ENCODE measurements at places on chromosomes 11 and 22.

GRCh38 chr11:62953811-62954210 is 31.0 kb downstream of the SLC22A6 start:
- DNase-seq = no peak

- peak; percentile 69 for DNase-seq
Measured at GRCh38 chr11:62602141-62603071, 741 bp upstream of the MTA2 start.

GRCh38 chr22:23889620-23890019 is 4.6 kb upstream of the MIF start:
- no peak for DNase-seq

GRCh38 chr11:35105319-35106079 is 33.5 kb upstream of the CD44 start:
- no peak for DNase-seq

- no peak for DNase-seq
Measured at GRCh38 chr11:17154409-17155159, 53.2 kb downstream of the PIK3C2A start.

- DNase-seq = peak; percentile 86
Measured at GRCh38 chr11:124070915-124071622, 29.9 kb upstream of the OR10G7 start.

- DNase-seq = no peak
Measured at GRCh38 chr11:65445604-65446445, 23.2 kb downstream of the NEAT1 start.

DNA sequence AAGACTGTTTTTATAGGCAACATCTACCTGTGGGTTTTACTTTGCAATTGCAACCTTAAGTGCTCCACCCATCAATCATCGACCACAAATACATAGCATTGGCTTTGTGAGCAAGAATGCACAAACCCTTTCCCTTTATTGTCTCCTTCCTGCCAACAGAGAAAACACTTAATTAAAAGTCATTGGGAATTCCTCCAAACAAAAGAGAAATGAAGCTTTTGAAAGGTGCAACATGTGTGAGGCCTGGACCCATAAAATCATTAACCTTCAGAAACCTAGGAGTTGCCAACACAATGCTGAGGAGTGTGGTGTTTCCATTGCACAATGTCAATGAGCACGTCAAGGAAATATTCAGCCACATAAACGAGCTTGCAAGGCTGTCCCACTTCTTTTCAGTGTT is 223.2 kb downstream of the BLID start:
- no peak for DNase-seq

DNA sequence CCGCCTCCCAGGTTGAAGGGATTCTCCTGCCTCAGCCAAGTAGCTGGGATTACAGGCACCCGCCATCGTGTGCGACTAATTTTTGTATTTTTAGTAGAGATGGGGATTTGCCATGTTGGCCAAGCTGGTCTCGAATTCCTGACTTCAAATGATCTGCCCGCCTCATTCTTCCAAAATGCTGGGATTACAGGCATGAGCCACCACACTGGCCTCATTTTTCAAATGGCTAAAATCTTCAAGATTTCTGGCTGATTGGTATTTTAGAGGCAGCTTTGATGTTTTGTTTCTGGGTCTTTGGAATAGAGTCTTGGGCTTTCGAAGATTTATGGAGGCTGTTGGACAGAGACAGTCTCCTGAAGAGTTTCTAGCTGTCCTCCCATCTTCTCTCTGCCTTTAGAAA is 5.8 kb upstream of the SLC3A2 start:
- DNase-seq = no peak

DNA sequence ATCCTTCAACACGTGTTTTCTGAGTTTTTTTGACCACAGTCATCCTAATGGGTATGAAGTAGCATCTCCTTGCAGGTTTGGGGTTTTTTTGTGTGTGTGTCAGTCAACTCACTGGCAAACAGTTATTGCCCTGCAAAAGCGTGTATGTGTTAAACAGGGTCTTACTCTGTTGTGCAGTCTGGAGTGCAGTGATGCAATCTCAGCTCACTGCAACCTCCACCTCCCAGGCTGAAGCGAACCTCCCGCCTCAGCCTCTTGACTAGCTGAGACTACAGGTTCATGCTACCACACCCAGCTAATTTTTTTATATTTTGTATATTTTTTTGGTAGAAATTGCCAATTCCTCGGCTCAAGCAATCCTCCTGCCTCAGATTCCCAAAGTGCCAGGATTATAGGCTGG is 15.4 kb downstream of the CELSR1 start:
- no peak for DNase-seq

DNA sequence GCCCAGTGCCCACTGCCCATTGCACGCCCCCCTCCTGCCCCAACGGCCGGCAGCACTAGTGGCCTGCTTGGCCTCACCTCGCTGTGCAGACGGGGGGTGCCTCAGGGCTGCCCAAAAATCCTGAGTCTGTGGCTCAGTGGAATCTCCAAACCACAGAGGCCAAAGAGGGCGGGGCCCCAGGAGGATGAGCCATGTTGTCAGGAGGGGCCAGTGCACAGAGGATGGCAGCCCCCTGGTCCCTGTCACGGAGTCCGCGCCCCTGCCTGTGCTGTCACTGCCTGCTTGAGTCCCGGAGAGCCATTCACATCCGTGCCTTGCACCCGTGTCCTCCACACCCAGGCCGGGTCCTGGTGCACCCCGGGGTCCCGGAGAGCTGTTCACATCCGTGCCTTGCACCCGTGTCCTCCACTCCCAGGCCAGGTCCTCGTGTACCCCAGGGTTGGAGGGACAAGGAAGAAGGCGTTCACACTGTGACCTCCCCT is 36.4 kb upstream of the MUC5AC start:
- no peak for DNase-seq

- no peak for DNase-seq
Measured at GRCh38 chr11:111645657-111646316, 43.5 kb downstream of the SIK2 start.

GRCh38 chr11:133600786-133601185 is 68.5 kb upstream of the OPCML start:
- DNase-seq = no peak

DNA sequence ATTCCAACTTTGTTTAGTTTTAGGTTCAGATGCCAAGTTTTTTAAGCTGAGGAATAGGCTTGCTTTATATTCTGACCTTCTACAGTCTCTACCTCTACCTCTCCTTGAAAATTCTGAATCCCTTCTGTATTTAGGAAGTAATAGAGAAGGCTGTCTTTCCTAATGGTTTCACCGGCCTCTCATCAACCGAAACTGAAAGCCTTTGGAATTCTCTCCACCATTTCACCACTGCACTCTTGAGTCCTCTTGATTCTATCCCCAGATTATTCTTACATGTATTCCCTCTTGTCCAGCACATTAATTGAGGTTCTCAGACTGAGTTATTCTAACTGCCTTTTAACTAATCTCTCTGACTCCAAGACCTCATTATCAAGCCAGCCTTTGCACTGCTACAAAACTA is 67.7 kb upstream of the PICALM start:
- no peak for DNase-seq

- no peak for DNase-seq
Measured at GRCh38 chr11:69651834-69652620, 11.1 kb downstream of the CCND1 start.

- DNase-seq = no peak
Measured at GRCh38 chr22:44329179-44329796, 16.5 kb upstream of the SHISAL1 start.

GRCh38 chr22:35961480-35962295 is 66.9 kb downstream of the RBFOX2 start:
- peak; percentile 26 for DNase-seq

GRCh38 chr11:130725421-130726233 is 190.7 kb downstream of the SNX19 start:
- DNase-seq = no peak

DNA sequence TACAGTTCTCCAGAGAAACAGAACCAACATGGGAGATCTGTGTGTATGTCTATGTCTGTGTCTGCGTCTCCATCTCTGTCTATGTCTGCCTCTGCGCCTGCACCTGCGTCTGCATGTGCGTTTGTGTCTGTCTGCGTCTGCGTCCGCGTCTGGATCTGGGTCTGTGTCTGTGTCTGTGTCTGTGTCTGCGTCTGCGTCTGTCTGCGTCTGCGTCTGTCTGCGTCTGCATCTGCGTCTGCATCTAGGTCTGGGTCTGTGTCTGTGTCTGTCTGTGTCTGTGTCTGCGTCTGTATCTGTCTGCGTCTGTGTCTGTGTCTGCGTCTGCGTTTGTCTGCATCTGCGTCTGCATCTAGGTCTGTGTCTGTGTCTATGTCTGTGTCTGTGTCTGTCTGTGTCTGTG is 88.4 kb upstream of the SLC22A12 start:
- no peak for DNase-seq

GRCh38 chr22:28375761-28376534 is 303.7 kb downstream of the TTC28 start:
- no peak for DNase-seq

GRCh38 chr11:8332196-8332595 is 68.5 kb upstream of the LMO1 start:
- no peak for DNase-seq

- no peak for DNase-seq
Measured at GRCh38 chr22:28969401-28970168, 86.2 kb downstream of the ZNRF3 start.
